ENCODE measurements at places on chromosomes 4 and X. TPM values are rescaled to one million over a fixed set of nuclear protein-coding genes. Genes with fewer than 3 reads are reported as not detected.

GRCh38 chr4:185534511-185534865 is 819 bp downstream of the PDLIM3 start:
- no peak for DNase-seq
- peaks cover 7% of the 10 kb centered on the region for H3K4me1 ChIP-seq
- peak overlapping the region; percentile 65 for H3K4me3 ChIP-seq
- peak overlapping the region; percentile 91 for H3K27ac ChIP-seq
- no peaks in the 10 kb centered on the region for H3K36me3 ChIP-seq
- H3K27me3 ChIP-seq = no peaks in the 10 kb centered on the region

- no peaks in the 10 kb centered on the region for H3K36me3 ChIP-seq
- no peak overlapping the region for H3K4me3 ChIP-seq
- no peaks in the 10 kb centered on the region for H3K27me3 ChIP-seq
- no peaks in the 10 kb centered on the region for H3K4me1 ChIP-seq
- no peak for DNase-seq
- no peak overlapping the region for H3K27ac ChIP-seq
Observed at GRCh38 chrX:153812220-153812619, 17.8 kb downstream of the SSR4 start.

FREM3 gene
- not detected for total RNA-seq

SH2D1A gene
- 0.67 TPM for total RNA-seq

- no peak overlapping the region for H3K4me3 ChIP-seq
- no peak for DNase-seq
- no peaks in the 10 kb centered on the region for H3K36me3 ChIP-seq
Observed at GRCh38 chr4:67929426-67929825, 33.9 kb downstream of the TMPRSS11A start.

GRCh38 chr4:75819121-75819520 is 83.1 kb downstream of the PPEF2 start:
- DNase-seq = no peak
- peaks cover 15% of the 10 kb centered on the region for H3K4me1 ChIP-seq
- H3K4me3 ChIP-seq = no peak overlapping the region
- no peaks in the 10 kb centered on the region for H3K27me3 ChIP-seq
- peak overlapping the region; percentile 46 for H3K27ac ChIP-seq

RHOXF1 gene
- total RNA-seq = not detected

DNA sequence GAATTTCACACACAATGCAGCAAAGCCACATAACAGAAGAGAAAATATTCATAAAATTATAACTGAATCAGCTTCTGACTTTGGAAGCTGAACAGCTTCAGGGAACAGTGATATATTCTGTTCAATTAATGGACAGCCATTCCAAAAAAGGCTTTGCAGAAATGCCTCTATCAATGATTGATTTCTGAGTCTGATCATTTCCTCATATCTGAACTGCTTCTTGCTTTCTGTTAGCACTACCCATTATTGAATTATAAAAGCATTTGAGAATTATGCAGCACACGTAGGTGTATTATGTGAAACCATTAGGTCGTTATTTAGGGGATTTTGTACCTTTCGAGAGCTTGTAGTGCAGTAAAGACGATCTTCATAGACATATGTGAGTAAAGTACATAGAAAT is 159.6 kb downstream of the STIM2 start:
- no peak overlapping the region for H3K27ac ChIP-seq
- no peaks in the 10 kb centered on the region for H3K4me1 ChIP-seq
- no peak for DNase-seq

DNA sequence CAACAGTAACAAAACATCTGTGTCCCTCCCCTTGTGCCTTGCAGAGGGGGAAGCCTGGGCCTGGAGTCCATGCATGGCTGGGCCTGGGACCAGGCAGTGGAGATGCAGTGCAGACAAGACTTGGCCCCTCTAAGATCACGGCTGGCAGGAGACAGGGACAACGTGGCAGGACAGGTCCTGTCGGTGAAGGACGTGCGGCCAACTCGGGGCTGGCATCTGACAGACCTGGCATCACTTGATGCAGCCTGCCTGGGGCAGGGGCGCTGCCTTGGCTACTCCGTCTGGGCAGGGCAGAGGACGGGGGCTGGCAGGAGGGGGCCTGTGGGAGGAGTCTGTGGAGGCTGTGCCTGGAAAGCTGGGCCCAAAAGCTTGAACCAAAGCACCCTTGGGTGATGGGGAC is 112.1 kb downstream of the CPZ start:
- no peak for DNase-seq
- H3K27me3 ChIP-seq = no peaks in the 10 kb centered on the region
- H3K4me3 ChIP-seq = no peak overlapping the region
- H3K36me3 ChIP-seq = no peaks in the 10 kb centered on the region
- no peaks in the 10 kb centered on the region for H3K4me1 ChIP-seq

GRCh38 chr4:21347142-21347541 is 601.4 kb downstream of the KCNIP4 start:
- DNase-seq = no peak
- no peaks in the 10 kb centered on the region for H3K27me3 ChIP-seq
- no peak overlapping the region for H3K27ac ChIP-seq
- H3K36me3 ChIP-seq = no peaks in the 10 kb centered on the region

RAB33A gene
- total RNA-seq = not detected

GRCh38 chrX:71578253-71579135 is at the start of gene GCNA:
GCNA (plus strand) TSS chrX:71578437; CDS start chrX:71580822, 2,385 bp downstream.
- no peak within 1 kb of the TSS for H3K27ac ChIP-seq
- no peak within 1 kb of the TSS for H3K4me3 ChIP-seq

TSPAN6 gene
- total RNA-seq = 33.5 TPM

DNA sequence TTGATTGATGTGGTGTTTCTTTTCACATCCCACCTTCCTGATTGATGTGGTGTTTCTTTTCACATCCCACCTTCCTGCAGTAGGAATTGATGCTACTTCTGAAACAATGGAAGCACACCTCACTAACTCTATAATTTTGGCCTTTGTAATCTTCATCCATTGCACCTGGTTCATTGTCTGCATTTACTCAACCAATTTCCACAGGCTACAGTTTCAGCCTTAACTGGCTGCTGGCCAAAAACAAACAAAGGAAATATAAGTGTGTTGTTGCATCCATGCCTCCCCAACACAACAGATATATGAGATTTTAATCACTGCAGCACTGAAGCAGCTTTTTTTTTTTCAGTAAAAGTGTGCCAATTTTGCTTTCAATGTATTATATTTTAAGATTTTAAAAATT is 867.6 kb upstream of the PCDH7 start:
- H3K4me3 ChIP-seq = no peak overlapping the region
- no peak for DNase-seq
- H3K36me3 ChIP-seq = no peaks in the 10 kb centered on the region
- H3K27me3 ChIP-seq = no peaks in the 10 kb centered on the region

DNA sequence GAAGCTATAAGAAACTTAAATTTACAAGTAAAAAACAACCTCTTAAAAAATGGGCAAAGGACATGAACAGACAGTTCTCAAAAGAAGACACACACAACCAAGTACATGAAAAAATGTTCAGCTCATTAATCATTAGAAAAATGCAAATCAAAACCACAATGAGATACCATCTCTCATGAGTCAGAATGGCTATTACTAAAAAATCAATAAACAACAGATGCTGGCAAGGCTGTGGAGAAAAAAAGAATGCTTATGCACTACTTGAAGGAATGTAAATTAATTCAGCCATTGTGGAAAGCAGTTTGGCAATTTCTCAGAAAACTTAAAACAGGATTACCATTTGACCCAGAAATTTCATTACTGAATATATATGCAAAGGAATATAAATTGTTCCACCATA is 666.3 kb upstream of the GRIA3 start:
- H3K27ac ChIP-seq = no peak overlapping the region
- H3K27me3 ChIP-seq = no peaks in the 10 kb centered on the region
- H3K4me1 ChIP-seq = no peaks in the 10 kb centered on the region
- no peaks in the 10 kb centered on the region for H3K36me3 ChIP-seq

DNA sequence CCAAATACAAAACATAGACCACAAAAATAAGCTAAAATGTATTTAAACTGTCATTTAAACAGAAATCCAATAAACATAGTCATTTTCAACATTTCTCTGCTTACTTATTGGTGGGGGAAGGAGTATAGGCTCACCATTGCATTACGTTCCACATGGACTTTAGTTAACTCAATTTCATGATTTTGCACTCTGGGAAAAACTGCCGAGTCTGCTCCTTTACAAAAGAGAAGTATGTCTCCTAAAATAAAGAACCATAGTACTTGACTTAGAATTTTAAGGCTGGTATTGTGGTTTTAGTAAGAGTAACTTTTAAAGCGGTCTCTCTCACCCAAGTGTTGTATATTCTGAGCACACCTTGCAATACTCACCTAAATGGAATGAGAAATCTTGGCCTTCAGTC is 75.1 kb upstream of the MCF2 start:
- H3K27me3 ChIP-seq = no peaks in the 10 kb centered on the region
- no peak for DNase-seq
- H3K36me3 ChIP-seq = no peaks in the 10 kb centered on the region
- H3K27ac ChIP-seq = no peak overlapping the region

DNA sequence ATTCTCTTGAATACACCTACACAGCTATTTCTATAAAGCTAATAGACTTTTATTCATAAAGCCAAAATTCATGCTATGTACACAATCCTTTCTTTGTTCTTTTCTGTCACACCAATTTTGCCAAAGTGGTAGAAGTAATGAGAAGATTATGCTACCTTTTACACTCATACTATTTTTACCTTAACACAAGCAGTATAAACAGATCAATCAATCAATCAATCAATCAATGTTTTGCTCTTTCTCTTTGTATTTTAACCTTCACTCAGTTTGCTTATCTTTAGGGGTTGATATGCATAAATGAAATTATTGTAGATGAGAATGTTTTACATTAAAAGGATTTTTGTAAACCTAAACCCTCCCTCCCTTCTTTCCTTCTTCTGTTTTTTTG is 878.6 kb downstream of the RAPGEF2 start:
- H3K27ac ChIP-seq = no peak overlapping the region
- no peaks in the 10 kb centered on the region for H3K4me1 ChIP-seq
- no peak for DNase-seq
- no peaks in the 10 kb centered on the region for H3K36me3 ChIP-seq

- no peaks in the 10 kb centered on the region for H3K4me1 ChIP-seq
- H3K27me3 ChIP-seq = no peaks in the 10 kb centered on the region
- no peaks in the 10 kb centered on the region for H3K36me3 ChIP-seq
- no peak overlapping the region for H3K27ac ChIP-seq
Observed at GRCh38 chr4:88130544-88131305, 27.7 kb downstream of the ABCG2 start.

DNA sequence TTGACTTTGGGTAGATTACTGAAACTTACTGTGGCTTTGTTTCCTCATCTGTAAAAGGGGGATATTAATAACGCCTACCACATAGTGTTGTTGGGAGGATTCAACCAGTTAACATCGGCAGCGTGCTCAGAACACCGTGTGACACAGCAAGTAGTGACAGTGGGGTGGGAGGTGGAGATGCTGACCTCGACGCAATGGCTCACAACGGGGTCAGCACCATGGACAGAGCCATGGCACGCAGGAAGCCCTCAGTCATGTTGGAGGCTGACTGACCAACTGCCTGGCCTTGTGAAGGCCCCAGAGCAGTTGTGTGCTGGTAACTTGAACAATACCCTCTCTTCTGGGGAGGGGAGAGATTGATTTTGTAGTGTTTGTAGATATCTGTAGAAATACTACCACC is 93.2 kb downstream of the WFS1 start:
- no peaks in the 10 kb centered on the region for H3K36me3 ChIP-seq
- DNase-seq = no peak
- no peak overlapping the region for H3K4me3 ChIP-seq
- no peaks in the 10 kb centered on the region for H3K4me1 ChIP-seq
- H3K27me3 ChIP-seq = no peaks in the 10 kb centered on the region

GRCh38 chr4:104429150-104429741 is 65.4 kb downstream of the CXXC4 start:
- no peaks in the 10 kb centered on the region for H3K4me1 ChIP-seq
- no peak overlapping the region for H3K27ac ChIP-seq
- no peaks in the 10 kb centered on the region for H3K27me3 ChIP-seq

Measured in thyroid gland (tissue), 4 donors.